ENCODE measurements at places on chromosomes 6 and 20.

DNA sequence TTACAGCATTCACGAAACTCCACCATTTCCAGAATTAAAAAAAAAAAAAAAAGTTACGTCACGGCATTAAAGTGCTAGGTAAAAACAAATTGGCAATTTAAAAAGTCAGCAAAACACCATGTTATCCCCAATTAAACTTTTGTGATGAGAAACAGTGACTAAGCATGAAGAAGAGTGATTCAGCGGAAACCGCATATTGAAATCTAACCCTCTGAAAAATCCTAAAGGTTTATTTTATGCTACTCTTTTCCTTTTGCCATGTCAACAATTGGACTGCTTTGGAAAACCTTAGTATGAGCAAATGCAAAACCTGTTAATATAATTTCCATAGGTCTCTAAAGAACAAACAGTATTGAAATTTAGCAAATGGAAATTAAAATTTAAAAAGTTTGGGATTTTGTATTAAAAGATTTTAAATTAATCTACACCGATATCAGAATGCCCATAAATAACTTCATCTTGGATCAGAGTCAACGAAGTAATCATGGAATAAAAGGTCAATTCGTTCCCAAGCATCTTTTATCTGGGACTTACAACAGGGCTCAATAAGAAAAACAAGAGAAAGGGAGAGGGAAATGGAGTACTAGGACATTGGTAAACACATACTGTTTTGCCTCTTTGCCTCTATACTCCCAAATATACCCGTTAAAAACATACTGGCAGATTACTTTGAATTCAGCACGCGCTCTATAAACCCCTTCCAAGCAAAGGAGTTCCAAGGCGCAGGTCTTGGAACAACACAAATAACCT lies 1.1 kb downstream of the FBXO30 start:
- peak; percentile 37 for DNase-seq

DNA sequence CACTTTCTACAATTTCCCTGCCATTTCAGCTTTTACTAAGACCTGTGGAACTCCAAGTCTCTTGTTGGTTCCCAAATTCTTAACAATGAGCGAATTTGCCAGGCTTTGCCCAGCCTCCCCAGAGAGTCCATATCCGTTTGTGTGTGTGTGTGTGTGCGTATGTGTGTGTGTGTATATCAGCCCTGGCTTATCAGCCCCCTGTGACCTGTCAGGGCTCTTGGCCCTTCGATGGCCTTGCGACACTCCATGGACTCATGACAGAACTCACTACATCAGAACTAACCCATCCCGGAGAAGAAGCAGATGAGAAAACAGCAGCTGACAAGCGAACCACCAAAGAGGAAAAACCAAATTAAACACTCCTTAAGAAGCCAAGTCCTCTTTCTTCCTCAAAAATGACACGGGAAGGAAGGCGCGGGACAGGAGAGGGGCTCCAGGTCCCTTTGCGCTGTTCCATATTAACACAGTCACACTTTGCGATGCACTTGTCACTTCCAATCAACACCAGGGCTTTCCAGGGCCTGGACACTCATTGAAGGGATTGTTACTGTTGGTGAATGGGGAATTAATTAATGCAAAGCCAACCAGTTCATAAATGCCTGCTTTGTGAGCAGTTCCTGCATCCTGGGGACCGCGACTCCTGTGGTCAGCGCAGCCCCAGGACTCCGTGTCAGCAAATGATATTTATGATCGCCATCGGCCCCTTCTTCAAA lies 524.0 kb downstream of the CD83 start:
- no peak for DNase-seq

GRCh38 chr6:3892603-3893002 lies 43.4 kb downstream of the FAM50B start:
- no peak for DNase-seq

DNA sequence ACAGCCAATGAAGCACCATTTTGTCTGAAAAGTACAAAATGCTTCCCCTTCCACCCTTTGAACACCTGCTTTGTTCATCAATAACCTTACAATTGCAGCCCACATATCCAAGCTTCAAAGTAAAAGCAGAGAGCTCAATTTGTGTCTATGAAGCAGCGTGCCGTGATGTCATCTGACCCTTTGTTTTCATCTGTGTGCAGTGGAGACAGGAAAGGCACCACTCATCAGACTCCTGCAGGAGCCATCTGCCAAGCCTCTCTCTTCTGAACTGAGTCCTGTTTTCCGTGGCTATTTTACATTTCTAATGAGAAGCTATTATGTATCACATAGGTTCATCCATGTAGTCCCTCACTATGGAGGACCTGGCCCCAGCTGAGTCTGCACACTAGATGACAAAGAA lies 7.5 kb upstream of the LY86 start:
- DNase-seq, result no peak

- DNase-seq, result no peak
Observed at GRCh38 chr6:53568776-53569616, 24.1 kb upstream of the GCLC start.

- DNase-seq, result no peak
Observed at GRCh38 chr20:57188576-57189079, 77.8 kb downstream of the BMP7 start.

- no peak for DNase-seq
Observed at GRCh38 chr6:147910281-147910680, 401.8 kb downstream of the SAMD5 start.

GRCh38 chr6:75751443-75751842 lies 2.4 kb downstream of the MYO6 start:
- no peak for DNase-seq

DNA sequence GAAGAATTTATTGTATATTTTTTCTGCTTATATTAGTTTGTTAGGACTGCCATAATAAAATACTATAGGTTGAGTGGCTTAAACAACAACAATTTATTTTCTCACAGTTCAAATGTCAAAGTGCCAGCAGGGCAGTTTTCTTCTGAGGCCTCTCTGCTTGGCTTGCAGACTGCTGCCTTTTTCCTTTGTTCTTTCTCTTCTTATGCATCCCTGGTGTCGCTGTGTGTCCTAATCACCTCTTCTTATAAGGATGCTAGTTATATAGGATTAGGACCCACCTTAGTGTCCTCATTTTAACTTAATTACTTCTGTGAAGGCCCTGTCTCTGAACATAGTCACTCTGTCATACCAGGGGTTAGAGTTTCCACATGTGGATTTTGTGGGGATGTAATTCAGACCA lies 354.4 kb downstream of the NKAIN2 start:
- DNase-seq, result no peak

DNA sequence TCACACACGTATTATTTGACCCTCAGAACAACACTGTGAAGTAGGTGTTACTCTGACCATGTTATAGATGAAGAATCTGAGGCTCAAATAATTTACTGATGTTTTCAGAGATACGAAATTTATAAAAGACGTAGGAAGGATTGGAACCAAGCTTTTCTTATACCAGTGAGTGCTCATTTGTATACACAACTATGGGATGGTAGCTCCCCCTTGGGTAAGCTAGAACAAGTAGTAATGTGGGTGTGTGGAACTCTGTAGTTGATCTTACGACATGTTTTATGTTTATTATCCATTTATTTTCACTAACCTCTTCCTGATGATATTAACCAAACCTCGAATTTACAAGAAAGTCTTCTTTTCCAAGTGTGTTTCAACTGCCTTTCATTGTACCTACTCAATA lies 248.5 kb downstream of the NKAIN2 start:
- DNase-seq, result no peak

GRCh38 chr6:31114970-31115849 lies 610 bp downstream of the PSORS1C1 start:
- DNase-seq, result peak; percentile 55

GRCh38 chr6:55868771-55869479 lies 6.5 kb downstream of the BMP5 start:
- no peak for DNase-seq

DNA sequence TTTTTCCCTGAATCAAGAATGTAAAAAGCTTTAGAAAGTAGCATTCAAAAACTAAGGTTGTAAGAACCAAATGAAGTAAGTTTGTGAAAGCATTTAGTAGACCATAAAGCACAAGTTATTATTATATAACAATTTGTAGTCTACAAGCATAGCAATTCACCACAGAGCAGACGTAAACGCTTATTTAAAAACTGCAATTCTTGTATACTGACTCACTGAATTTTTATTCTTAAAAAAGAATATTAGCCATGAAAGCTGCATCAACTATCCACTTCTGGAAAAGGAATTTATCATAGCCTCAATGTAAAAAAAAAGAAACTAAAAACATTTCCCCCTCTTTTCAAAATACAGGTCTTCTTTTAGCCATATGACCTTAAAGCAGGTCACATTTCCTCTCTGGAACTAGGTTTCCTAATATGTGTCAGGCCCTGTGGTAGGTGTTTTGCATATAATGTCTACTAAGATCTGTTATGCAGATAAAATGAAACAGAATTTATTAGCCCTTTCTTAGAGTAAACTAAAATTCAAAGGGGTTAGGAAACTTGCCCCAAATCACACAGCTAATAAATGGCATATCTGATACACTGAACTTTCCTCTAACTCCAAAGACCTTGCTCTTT lies 2.1 kb downstream of the MAP3K7 start:
- DNase-seq, result no peak

DNA sequence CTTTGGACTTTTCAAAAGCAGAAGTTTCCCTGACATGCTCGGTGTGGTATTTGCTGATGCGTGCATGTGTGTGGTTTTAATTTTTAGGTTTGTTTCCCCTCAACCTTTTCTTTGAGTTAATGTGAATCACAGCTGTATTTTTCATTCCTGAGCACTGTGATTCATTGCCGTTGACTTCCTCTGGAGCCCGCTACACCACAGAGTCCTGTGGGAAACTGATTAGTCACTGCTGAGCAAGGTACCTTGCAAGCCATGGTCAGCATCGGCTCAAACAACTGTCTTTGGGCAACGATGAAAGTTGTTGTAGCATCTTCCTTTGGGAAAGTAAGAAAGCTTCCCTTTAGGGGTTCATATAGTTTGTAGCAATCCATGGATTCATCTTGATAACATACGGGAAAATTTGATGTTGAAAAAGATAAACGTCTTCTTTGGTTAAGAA lies 57.5 kb downstream of the RIN2 start:
- peak; percentile 92 for DNase-seq

- peak; percentile 65 for DNase-seq
Observed at GRCh38 chr6:327538-328116, 35.3 kb downstream of the DUSP22 start.

GRCh38 chr6:169604076-169604475 lies 97.8 kb downstream of the WDR27 start:
- DNase-seq, result no peak

DNA sequence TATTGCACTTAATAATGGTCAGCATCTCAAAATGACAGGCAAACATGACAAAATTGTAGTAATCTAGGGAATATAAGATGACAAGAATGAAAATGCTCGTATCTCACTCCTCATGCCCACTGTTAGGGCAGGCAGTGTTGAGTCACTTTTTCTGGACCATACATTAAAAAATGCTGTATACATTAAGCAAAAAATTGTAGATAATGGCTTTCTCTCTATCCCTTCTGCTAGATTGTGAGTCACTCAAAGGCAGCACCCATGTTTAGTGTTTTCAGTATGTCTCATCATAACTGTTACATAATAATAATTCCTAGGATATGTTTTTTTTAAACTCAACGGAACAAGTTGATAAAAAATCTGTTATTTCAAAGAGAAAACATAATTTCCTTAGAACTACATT lies 199.3 kb downstream of the TENT5A start:
- no peak for DNase-seq

DNA sequence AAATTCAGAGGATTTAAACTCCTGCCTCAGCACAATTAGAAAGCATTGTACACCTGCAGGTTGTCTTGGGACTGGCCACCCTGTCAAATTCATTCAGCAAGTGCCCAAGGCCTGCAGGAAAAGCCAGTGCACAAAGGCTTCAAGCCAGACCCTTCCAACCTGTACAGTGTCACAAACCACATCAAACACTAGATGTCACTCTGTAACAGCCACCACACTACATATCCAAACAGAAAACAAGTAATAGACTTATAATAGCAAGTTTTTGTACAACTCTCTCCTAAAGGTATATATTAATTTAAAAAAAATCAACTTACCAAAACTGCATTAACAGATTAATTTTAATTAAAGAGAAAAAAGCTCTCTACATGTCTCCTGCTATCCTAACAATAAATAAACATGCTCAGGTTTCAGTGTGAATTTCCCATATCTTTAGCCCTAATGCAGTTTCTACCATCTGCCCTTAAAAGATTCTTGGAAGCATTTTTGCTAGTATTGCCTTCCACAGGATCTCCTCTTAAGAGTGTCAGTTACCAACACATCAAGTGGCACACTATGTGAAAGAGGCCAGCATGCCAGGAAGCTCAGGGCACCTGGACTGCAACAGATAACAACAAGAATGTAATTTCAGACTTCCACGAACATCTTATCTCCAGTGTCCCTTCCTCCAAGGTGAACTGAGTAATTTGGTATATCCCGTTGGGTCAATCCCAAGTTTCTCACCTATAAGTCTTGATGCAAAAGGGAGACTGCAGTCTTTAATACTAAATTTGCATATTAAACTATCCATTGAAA lies 47.5 kb downstream of the RALGAPA2 start:
- no peak for DNase-seq
